ENCODE measurements at places on chromosomes 1 and 21.

DNA sequence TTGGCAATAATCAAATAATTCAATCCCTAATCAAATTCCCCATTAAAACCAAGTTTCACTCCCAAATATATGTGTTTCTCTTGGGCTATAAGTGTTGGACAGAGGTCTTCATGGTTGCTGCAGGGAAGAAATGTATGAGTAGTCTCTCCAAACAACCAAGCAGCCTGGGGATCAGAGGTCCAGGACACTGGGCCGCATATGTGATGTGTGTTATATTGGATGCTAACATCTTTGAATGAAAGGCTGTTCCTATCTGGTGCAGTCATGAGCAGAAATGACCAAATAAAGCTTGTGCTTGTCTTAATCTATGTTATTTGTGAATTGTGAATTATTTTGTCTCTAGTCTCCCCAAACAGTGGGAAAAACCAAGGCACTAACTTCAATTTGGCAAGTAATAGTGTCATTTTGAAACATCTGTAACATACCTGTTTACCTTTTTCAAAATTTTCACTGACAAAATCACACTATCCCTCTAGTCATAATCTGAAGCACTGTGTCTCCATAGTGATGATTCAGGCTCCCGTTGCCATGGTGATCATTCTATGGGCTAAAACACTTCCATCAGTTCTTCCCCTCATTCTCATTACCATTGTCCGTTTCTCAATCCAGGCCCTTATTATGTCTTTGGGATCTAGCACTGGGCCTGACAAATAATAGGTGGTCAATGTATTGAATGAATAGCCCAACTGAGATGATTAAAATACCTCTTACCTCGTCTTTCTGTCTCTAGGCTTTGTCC lies 12.5 kb upstream of the TADA1 start:
- no peak for DNase-seq

DNA sequence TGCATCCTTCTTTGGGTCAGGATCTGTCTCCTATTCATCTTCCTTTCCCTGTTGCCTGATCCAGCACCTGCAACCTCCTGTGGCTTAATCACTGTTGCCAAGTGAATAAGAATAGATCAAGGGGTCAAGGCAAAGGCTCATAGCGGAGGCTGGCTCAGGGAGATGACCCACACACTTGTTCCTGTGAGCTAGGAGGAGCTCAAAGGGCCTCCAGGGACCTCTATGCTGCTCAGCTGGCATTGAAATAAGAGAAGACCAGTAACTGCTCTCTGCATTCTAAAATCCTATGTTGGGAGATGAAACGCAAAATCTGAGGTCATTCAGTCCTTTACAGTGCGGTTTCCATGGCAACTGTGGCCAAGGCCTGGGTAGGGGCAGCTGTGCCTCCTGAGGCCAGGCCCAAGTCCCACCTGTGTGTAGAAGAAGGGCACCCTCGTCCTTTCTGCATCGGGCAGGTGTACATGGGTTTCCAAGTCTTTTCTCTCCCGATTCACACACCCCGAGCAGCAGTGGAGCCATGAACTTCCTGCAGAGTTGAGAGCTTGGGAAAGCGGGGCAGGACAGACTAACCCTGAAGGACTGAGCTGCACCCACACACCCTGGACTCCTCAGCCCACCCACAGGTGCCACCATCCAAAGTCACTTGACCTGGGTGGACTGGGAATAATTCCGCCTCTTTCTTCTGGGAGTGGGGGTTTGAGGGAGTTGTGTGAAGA lies 27.8 kb upstream of the STUM start:
- DNase-seq: no peak

- DNase-seq: no peak
Measured at GRCh38 chr1:245217853-245218608, 63.2 kb downstream of the KIF26B start.

DNA sequence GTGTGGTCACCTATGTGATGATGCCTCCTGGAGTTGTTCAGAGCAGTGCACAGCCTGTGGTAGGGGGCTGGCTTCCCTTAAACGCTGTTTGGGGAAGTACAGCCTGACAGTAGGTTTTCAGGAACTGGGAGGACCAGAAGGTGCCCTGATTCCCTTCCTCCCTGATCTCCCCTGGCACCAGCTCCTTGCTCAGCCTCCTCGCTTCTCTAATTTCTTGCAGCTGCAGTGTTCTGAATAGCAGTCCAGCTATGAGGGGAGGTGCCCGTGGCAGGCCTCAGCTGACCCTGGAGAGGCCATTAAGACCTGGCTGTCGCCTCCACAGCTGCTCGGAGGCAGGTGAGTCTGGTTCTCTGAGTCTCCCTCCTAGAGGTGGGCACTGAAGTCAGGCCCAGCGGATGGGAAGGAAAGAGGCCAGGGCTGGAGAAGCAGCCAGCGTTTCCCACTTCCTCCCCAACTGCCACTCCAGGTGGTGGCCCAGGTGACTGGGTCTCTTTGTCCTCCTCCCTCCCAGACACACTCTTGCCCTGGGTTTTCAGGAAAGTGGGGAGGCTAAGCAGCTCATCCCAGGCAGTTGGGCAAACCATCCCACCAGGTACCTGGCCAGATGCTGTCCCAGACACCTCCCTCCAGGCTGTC lies 52.0 kb upstream of the RPL11 start:
- DNase-seq: no peak

- no peak for DNase-seq
Measured at GRCh38 chr1:166933633-166934032, 41.7 kb downstream of the ILDR2 start.

GRCh38 chr1:229470406-229471043 lies 36.6 kb upstream of the ACTA1 start:
- DNase-seq: no peak

- DNase-seq: no peak
Measured at GRCh38 chr1:178037510-178038253, 56.2 kb upstream of the RASAL2 start.

DNA sequence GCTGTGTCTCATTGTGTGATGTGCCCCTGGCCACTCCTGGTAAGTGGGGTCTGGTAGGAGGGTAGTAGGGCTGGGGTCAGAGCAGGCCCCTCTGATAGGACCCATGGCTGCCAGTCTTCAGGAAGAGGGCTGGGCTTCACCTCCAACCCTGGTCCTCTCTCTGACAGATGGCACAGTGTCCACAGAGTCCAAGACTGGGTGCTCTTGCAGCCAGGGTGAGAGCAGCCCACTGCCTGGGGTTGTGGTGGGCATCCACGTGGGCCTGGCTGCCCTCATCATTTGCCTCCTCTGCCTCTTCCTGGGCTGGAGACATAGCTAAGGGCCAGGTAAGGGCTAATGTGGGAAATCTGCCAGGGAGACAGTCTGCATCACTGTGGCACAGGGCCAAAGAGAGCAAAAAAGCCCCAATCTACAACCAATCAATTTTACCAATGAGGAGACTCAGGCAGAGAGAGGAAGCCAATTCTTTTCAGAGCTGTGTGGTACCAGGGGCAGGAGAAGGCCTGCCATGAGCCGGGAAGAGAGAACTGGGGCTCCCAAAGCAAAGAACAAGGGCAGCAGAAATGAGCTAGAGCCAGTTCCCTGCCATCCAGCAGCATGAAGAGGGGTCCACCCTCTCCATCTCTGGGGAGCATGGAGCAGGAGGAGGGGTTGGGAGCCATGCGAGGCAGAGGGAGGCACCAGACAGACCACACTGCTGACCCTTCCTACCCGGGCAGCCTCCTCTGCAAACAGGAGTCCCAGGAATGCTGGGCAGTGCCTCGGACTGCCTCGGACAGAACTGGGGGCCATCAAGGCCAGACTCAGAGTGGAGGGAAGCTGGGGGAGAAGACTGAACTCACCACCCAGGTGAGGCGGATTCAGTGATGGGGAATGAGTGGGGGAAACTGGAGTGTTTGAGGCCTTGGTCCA lies 26.8 kb downstream of the SLC27A3 start:
- DNase-seq: no peak

DNA sequence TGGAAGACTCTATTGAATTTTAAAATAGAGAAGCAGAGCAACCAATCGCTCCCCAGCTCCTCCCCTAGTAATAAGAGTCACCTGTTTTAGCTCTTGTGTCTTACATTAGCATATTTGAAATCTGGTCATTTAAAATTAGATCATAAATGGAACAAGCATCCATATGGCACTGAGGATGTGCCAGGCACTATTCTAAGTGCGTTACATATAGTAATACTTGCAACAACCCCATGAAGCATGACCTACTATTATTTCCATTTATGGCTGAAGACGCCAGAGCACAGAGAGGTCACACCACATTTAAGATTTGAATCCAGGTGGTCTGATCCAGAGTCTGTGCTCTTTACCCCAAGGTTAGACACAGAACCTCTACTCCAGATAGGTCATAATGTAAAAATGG lies 82.0 kb upstream of the HIVEP3 start:
- no peak for DNase-seq

DNA sequence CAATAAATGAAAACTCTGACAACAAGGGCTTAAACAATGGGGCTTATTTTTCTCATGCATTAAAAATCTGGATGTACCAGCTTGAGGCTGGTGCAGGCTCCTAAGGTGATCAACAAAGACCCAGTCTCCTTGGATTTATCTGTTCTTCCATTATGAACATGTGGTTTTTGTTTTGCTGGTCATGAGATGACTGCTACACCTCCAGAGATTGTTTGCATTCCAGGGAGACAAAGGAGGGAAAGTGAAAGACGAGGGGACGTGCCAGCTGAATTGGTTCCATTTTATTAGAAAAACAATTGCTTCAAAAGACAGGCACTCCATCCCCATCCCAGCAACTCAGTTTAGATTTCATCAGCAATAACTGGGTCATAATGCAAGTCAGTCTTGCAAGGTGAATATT lies 90.9 kb upstream of the KCNK1 start:
- DNase-seq: no peak

DNA sequence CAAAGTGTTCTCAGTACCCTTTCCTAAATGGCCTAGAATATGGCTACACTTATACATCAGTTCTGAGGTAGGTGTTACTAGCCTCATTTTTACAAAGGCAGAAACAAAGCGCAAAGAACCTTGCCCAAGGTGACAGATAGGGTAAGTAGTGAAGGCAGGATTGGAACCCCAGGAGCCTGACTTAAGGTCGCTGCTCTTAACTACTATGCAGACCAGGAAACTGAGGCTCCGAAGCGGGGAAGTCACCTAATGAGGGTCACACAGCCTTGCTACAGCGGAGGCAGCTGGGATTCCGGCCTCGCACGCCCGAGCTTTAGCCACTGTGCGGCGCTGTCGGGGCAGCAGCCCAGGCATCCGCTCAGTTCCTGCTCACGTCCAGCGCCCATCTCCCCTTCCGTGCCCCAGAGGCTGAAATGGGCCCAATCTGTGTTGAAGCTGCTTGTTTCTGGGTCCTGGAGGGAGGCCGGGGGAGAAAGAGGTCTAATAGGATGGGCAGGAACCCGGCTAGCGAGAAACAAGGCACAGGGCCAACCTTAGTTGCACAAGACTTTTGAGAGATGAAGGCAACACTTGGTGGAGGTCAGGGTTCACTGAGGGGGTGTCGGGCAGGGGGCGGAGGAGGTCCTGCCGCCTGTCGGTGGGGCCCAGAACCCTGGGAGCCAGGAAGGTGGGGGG lies 1.4 kb upstream of the FOXD2 start:
- DNase-seq: peak; percentile 66

DNA sequence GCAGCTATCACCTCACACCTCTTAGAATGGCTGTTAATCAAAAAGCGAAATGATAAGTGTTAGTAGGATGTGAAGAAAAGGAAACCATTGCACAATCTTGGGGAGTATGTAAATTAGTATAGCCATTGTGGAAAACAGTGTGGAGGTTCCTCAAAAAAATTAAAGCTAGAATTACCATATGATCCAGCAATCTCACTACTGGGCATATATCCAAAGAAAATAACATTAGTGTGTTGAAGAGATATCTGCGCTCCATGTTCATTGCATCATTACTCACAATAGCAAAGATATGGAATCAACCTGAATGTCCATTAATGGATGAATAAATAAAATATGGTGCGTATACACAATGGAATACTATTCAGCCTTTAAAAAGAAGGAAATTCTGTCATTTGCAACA lies 68.9 kb downstream of the SNRPE start:
- no peak for DNase-seq

DNA sequence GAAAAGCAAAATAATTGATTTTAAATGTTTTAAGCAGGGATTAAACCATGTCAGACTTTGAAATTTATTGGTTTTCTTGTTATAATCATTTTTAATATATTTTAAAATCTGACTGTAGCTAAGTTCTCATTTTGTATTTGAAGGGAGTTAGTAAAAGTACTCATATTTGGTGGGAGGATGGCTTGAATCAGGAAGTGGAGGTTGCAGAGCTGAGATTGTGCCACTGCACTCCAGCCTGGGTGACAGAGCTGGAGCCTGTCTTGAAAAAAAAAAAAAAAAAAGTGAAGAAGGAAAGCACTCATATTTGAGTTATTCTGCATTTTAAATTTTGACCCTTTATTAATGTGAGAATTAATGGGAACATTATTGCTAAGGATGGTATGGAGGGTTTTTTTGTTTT lies 106.0 kb downstream of the RABGAP1L start:
- DNase-seq: no peak

GRCh38 chr21:34830386-34831170 lies 161.8 kb downstream of the CLIC6 start:
- DNase-seq: no peak

- DNase-seq: no peak
Measured at GRCh38 chr1:32798191-32798590, 19.0 kb downstream of the YARS1 start.

- DNase-seq: no peak
Measured at GRCh38 chr21:45997205-45997494, 15.6 kb downstream of the COL6A1 start.

DNA sequence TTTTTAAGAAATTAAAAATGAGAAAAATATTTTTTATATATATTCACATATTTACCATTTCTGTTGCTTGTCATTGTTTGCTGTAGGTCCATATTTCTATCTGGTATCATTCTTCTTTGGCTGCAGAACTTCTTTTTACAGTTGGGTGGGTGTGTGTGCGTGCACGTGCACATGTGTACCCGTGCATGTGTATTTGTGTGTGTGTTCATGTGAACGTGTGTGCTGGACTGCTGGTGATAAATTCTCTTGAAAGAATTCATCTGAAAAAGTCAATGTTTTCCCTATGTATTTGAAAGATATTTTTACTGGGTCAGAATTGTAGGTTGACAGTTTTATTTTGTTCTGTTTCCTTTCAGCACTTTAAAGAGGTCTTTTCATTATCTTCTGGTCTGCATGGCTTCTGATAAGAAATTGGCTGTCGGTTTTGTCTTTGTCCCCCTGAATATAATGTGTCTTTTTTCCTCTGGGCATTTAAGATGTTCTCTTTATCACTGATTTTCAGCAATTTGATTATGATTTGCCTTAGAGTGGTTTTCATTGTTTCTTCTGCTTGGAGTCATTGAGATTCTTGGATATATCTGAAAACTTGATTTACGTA lies 34.5 kb upstream of the DPH5 start:
- DNase-seq: no peak

All from stimulated activated CD4-positive, alpha-beta T cell treated with anti-CD3 and anti-CD28 coated beads, Interleukin-15, amount 100 ng/mL, for 48 hours (primary cell).